ENCODE measurements at places on chromosomes 7 and 10.

DNA sequence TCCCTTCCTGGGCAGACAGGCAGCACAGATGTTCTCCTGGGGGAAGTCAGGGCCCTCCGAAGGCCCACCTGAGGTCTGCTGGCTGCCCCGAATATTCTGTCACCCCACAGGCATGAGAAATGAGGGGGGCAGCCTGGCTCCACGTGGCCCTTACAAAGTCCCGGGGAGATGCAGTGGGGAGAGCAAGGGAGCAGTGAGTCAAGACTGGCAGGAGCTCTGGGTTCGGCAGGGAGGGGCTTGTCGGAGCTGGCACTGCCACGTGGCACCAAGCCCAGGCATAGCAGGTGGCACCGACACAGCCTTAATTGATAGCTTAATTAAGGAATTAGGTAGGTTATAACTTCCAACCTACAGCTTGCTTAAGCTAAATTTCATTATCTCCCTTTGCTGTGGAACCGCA is 163.9 kb downstream of the USP6NL start:
- no peak for DNase-seq

DNA sequence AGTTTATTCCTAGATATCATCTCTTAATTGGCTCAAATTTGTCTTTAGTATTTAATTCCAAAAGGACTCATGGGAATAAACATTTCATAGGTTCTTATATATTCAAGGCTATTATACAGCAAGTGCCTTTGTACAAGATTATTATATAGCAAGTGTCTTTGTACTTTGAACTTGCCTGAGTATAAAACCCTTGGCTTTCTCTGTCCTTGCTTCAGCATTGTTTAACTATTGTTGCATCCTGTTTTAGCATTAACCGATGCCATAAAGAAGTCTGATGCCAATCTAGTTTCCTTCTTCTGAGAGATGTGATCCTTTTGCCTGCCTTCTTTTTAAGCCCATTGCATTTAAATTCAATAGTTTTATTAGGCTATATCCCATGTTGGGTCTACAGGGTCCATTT is 270.0 kb downstream of the NEBL start:
- DNase-seq, result no peak

GRCh38 chr10:95360122-95360714 is 69.4 kb upstream of the PDLIM1 start:
- DNase-seq, result no peak

- no peak for DNase-seq
These were observed 36.5 kb downstream of the GHRHR start for GRCh38 chr7:31000161-31000693.

DNA sequence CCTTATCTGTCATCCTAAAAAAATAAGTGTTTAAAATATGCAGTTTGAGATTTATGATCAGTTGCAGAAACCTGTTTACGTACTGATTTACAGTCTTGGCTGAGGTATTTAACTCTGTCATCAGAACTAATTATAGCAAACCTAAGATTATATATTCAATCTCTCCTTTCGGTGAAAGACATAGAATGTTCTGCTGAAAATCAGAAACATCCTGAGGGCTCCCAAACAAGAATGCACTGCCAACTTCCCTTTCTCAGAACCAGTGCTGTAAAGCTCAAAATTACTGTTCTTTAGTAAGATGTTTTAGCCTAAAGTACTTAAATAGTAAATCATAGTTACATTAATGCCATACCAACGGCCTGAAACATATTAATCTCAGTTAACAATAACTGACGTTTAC is 34.3 kb downstream of the FAM204A start:
- DNase-seq, result no peak
